ENCODE measurements at places on chromosomes 7 and 10.

DNA sequence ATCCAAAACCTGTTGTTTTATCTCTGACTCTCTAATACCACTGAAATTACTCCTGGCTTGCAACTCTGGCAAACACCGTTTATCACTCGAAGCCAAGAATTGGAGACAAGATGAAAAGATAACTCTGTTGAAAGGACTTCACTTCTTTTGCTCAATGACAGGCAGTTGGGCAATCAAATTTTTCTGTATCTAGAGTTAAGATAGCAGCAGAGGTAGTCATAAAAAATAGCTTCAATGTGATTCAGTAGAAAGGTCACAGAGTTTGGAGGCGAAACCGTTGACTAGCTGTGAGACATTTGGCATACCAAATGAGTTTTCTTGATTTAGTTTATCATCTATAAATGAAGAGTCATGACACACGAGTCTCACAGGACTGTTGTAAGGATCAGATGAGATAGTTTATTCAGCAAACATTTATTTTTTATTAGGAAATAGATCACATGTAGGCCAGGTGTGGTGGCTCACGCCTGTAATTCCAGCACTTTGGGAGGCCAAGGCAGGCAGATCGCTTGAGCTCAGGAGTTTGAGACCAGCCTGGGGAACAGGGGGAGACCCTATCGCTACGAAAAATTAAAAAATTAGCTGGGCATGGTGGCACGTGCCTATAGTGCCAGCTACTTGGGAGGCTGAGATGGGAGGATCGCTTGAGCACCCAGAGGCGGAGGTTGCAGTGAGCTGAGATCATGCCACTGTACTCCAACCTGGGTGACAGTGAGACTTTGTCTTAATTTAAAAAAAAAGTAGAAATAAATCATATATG is 23.6 kb downstream of the AKR1B1 start:
- no peak for ATAC-seq

GRCh38 chr10:97314671-97315070 is 4.4 kb upstream of the FRAT1 start:
- ATAC-seq, result no peak

GRCh38 chr10:109988212-109988596 is 19.6 kb upstream of the ADD3 start:
- no peak for ATAC-seq

GRCh38 chr7:3198316-3198715 is 102.7 kb upstream of the SDK1 start:
- ATAC-seq, result no peak

GRCh38 chr7:114656466-114656865 is 241.9 kb downstream of the FOXP2 start:
- no peak for ATAC-seq

GRCh38 chr7:87217983-87218653 is 1.4 kb downstream of the TMEM243 start:
- no peak for ATAC-seq

DNA sequence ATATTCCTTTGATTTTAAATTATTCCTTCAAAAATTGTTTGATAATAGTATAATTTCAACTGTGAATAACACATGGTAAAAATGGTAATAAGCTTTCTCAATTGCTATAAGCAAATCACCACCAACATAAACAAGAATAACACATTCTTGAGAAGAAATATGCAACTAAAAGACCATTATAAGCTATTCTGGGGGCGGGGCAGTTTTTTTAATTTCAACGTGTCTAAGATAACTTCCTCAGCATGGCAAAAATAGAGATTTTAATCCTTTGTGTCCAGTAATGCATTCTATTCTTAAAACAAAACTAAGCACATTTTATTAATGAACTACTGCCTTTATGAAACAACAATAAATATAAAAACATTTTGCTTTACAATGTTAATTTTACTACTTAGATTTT is 1.5 kb downstream of the DNAJC12 start:
- no peak for ATAC-seq

GRCh38 chr10:61047788-61048560 is 104.0 kb upstream of the RHOBTB1 start:
- ATAC-seq, result no peak

DNA sequence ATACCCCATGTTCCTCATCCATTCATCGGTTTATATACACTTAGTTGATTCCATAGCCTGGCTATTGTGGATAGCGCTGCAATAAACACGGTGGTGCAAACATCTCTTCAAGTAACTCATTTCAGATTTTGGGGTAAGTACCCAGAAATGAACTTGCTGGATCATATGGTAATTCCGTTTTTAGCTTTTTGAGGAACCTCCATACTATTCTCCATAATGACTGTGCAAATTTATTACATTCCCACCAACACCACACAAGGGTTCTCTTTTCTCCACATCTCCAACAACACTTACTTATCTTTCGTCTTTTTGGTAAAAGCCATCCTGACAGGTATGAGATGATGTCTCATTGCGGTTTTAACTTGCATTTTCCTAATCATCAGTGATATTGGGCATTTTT is 3.7 kb downstream of the NPFFR1 start:
- ATAC-seq, result no peak

GRCh38 chr7:151008143-151008510 is 16.2 kb downstream of the ATG9B start:
- ATAC-seq, result no peak

DNA sequence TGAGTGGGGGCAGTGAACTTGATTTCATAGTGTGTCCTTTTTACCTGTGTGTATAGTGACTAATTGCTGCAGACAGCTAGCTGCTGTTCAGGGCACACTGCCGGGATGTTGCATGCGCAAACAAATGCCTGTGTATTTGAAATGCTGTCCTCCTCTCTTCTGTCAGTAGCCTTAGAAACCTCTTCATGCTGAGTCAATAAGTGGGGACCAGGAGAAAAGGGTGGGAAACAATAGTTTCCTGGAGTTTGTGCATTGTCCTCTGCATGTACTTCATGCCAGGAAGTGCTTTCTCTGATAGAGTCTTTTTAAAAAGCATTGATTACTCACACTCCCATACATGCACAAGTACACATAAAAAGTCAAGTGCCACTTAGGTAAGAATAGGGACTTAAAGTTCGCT is 1183.7 kb upstream of the CELF2 start:
- no peak for ATAC-seq

Data from gastroesophageal sphincter (tissue), 4 donors.